Anterior cingulate cortex (tissue), 58 donors: ENCODE measurements at places on chromosomes 6 and 20.

GRCh38 chr6:111894272-111894671 lies 21.0 kb upstream of the FYN start:
- DNase-seq = no peak

DNA sequence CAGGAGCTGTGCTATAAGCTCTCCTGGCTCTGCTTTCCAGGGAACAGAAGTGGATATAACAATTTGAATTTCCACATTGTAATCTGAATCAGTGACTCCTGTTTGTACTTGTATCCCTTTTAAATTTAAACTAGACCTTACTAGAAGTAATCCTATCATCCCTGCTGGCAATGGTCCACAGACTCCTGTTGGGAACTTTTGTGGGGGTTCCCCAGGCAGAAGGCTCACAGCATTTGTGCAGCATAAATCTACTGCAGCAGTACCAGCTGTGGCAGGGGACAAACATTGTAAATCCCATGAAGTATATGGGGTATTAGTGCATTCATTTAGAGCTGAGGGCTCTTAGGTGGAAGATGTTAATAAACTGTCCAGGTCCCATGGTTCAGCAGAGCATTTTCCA lies 12.0 kb upstream of the PDCD2 start:
- no peak for DNase-seq

- DNase-seq = peak; percentile 1
Observed at GRCh38 chr6:47034926-47035325, 7.2 kb downstream of the ADGRF1 start.

GRCh38 chr6:95292011-95292410 lies 285.3 kb upstream of the MANEA start:
- no peak for DNase-seq

- no peak for DNase-seq
Observed at GRCh38 chr6:40640599-40641227, 53.5 kb upstream of the LRFN2 start.

DNA sequence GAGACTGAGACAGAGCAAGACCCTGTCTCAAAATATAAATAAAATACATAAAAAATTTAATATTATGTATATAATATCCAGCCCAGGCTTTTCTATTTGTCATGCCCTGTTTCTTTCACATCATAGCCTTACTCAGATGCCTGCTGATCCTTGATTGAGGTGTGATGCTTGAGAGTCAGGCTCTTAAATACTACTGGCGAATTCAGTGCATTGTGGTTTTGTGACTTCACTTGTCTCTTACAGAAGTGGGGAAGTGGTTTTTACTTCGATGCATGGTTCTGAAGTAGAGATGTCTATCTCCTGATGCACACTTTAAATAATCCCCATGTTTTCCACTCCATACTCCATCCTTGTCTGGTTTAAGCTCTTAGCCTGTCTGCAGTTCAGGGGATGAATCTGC lies 29.1 kb downstream of the ASXL1 start:
- DNase-seq = no peak

- no peak for DNase-seq
Observed at GRCh38 chr6:101770116-101770515, 376.6 kb downstream of the GRIK2 start.

- no peak for DNase-seq
Observed at GRCh38 chr6:12714022-12714421, 2.5 kb upstream of the PHACTR1 start.

DNA sequence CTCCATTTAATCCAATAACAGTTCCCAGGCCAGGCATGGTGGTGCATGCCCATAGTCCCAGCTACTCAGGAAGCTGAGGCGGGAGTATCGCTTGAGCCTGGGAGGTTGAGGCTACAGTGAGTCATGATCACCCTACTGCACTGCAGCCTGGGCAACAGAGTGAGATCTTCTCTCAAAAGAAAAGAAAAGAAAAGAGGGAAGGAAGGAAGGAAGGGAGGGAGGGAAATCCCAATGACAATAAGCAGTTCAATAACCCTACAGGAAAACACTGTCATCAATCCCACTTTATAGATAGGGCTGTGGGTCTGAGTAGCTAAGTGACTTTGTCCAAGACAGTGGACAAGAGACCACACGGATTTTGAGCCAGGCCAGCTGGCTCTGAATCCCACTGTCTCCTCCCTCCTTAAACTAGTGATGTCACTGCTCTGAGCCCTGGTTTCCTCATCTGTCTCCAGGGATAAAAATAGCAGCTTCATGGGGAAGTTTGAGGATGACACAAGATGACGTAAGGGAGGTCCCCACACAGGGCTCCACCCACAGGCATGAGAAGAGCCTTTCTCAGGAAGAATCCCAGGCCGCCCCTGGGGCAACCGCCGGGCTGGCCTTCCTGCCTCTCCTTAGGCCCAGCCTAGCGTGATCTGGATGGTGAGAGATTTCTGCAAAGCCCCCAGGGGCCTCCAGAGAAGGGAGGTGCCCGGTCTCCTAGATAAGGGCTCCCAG lies 7.2 kb upstream of the TRIB3 start:
- DNase-seq = no peak

DNA sequence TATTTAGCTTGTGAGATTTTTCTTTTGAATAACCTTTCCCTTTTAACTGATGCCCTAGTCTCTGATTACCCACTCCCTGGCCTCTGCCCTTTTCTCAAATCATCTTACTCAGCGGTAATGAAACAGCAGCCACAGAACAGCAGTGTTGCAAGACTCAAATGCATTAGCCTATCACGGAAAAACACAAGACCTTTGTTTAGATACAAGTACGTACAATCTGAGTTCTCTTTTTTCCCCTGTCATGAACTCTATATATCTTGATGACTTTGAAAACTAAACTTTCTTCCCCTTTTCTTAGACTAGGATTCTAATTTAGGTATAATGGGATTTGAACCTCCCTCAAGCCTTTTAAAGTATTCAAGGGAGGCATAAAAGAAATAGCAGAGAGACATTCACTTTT lies 1034.9 kb downstream of the EYS start:
- no peak for DNase-seq

- DNase-seq = no peak
Observed at GRCh38 chr6:168033791-168034190, 36.3 kb downstream of the KIF25 start.

- DNase-seq = no peak
Observed at GRCh38 chr6:154474648-154475428, 35.6 kb downstream of the CNKSR3 start.

GRCh38 chr6:41201764-41202173 lies 820 bp upstream of the TREML2 start:
- no peak for DNase-seq

DNA sequence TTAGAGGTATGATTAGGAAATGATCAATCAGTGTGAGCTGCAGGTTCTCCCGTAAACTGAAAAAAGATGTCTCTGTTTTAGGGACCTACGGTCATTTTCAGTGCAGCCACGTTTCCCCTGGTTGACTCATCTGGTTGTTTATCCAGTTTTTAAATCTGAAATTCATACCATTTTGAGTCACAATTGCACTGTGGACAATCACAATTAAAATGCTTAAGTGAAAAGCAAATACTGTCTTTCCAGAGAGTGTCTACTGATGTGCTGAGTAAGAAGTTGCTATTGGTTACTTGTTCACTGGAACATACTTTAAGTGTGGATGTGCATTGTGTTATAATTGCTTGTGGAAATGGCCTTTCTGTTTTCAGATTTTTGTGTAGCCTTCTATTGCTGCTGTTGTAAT lies 305.1 kb upstream of the SASH1 start:
- no peak for DNase-seq

DNA sequence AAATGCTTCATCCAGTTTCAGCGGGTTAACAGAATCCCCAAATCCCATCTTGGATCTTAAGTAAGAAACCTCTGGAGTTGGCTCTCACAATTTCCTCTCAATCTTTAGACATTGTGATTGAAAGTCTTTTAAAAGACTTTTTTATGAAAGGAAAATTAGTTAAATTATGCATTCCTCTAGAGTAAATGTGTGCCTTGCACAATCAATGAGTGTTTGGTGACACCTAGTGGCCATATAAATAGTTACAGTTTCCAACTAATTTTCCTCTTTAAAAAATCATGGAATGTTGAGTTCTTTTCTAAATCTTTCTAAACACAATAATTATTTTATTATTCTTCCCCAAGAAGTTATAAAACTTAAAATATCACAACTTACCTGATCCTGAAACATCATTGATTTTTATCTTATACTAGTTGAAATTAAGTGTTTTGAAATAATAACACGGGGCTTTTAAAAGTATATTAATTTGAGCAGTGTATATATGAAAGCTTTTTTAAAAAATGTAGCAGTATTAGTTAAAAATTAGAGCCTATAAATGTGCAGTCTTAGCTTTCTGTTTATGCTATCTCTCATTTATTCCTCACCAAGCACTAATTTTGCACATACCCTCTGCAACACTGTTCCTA lies 66.4 kb downstream of the PKHD1 start:
- no peak for DNase-seq

DNA sequence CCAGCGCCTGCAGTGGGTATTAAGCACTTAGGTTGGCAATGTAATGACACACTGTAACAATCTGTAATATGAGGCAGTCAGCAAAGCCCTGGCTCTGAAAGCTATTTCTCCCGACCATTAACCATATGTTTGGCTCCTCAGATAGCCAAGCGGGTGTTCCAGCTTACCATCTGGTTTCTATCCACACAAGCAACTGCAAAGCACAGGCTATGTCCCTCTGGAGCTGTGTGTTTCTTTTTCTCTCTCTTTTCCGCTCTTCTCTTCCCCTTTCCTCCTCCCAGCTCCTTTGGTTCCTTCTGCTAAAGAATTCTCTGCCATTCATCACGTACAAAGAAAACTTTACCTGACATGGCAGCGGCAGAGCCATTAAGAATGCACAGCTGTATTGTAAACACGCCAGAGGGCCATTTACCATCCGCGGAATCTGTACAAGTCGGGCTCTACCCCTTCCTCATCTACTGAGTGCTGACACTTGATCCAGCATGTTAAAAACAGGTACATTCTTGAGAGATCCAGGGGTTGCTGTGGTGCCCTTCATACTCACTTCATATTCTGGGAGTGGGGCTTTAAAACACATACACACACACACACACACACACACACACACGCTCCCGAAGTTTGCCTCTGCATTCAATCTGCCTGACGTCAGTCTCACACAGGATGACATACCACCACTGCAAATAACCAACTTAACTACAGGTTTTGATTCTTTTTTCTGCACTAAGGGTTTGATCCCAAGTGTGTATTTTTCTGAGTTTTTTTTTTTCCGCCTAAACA lies 77.2 kb downstream of the BACH2 start:
- DNase-seq = no peak

DNA sequence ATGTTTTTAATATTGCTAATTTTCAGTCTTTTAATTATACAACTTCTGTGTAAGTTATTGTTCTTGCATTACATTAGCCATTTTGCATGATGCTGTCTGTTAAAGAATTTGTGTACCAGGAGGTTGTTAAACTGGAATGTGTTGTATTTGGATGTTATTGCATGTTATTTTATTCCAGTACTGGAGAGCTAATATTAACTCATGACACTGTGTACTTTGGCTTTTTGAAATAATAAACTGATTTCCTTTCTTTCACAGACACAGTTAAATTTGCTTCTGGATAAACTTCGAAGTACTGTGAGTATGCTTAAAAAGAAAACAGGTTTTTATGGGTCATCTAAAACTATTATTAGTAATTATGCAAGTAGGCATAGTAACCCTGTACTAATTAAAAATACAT lies 121.3 kb downstream of the MYO6 start:
- DNase-seq = no peak

- no peak for DNase-seq
Observed at GRCh38 chr20:58833921-58834320, 16.8 kb downstream of the GNAS-AS1 start.

DNA sequence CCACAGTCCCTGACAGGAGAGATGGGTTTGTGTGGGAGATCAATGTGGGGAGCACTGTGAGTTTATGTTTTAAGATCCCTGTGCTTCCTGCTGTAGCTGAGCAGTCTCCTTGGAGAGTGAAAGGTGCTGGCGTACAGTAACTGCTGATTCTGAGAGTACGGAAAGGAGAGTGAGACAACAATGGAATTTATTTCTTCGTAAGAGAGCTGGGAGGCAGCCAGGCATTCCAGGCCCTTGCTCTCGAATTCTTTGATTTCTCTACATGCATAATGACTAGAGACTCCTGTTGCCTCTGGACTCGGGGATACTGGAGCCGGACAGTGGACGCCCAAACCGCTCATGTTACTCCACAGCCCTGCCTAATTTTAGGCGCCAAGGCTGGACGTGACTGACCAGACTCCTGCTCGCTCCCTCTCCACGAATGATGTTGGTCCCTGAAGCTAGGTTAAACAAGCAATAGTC lies 131.0 kb upstream of the PHACTR1 start:
- DNase-seq = no peak

- DNase-seq = no peak
Observed at GRCh38 chr20:46994341-46994740, 99.7 kb downstream of the EYA2 start.

DNA sequence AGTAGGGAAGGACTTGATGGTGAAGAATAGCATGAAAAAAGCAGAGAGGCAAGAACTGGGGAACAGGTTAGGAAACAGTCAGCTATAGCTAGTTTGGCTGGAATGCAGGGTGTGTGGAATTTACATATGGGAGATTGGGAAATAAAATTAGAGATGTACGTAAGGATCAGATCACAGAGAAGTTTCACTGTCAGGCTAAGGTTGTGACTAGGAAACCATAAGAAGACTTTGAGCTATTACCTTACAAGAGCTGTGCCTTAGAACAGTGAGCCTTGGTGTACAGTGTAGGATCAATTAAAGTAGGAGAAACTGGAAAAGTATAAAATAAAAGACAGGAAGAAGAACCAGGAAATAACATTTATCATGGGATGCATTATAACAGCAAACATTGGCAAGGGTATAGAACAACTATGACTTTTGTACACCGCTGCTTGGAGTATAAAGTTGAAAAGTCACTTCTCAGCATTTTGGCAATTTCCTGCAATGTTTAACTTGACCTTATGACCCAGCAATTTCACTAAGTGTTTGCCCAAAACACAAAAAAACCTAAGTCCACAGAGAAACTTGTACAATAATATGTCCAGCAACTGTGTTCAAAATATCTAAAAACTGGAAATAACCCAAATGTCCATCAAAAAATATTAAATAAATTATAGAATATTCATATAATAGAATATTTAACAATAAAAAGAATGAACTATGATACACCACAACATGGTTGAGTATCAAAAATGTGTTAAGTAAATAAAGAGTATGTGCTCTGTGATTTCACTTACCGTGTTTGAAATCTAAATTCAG lies 31.2 kb upstream of the SPTLC3 start:
- DNase-seq = no peak

DNA sequence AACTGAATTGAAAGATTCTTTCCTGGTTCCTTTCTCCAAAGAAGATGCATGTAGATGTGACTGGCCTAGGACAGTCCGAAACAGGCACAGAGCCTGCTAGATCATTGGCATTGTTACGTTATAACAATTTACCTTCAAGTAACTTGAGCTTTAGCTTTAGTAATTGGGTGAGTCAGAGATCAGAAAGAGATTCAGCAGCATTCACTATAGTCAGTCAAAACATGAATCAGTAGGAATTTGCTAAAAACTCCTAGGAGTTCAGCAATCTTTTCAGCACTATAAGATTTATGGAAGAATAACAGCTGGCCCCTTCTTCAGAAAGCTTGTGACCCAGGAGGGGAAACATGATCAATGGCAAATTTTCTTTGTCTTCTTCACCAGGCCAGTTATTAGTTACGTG lies 281.7 kb upstream of the PRDM1 start:
- no peak for DNase-seq
